Mucosa of gallbladder (tissue), 1 donor: ENCODE measurements at places on chromosomes 16 and 17.

DNA sequence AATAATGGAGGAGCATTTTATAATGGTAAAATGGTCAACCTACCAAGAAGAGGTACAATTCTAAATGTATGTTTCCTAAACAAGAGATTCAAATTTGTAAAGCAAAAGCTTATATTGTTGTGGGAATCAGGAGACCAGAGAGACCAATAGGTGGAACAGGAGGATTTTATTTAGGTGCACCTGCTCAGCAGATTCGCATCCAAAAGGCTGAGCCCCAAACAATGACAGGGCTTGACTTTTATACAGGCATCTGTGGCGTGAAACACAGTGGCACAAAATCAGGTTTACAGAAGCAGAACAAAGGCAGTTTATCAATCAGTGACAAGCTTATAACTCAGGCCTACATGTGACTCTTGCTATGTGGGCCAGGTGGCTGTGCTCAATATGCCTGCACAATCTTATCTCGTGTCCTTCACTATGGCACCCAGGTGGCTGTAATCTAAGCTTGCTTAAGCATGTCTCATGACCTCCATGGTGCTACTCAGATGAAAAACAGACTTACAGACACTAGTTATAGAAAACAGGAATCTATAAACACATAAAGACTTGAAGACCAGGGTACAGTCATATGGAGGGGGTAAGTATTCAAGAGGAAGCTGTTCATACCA, 780.2 kb upstream of the CA10 start:
- DNase-seq = no peak

DNA sequence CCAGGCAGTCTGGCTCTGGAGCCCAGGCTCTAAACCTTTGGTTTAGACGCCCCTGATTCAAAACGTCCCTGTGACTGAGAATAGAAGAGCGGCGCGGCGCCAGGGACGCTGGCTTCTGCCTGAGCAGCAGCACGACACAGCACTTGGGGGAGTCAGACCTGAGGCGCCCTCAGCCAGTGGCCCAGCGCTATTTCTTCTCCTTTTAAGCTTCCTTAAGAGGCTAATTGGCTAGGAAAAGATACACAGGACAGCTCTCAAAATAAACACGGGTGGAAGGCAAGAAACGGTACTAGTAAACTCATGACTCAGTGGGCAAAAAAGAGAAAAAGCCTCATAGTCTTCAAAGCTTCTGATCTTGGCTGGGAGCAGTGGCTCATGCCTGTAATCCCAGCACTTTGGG, 34.9 kb downstream of the GTF3C1 start:
- DNase-seq = no peak

DNA sequence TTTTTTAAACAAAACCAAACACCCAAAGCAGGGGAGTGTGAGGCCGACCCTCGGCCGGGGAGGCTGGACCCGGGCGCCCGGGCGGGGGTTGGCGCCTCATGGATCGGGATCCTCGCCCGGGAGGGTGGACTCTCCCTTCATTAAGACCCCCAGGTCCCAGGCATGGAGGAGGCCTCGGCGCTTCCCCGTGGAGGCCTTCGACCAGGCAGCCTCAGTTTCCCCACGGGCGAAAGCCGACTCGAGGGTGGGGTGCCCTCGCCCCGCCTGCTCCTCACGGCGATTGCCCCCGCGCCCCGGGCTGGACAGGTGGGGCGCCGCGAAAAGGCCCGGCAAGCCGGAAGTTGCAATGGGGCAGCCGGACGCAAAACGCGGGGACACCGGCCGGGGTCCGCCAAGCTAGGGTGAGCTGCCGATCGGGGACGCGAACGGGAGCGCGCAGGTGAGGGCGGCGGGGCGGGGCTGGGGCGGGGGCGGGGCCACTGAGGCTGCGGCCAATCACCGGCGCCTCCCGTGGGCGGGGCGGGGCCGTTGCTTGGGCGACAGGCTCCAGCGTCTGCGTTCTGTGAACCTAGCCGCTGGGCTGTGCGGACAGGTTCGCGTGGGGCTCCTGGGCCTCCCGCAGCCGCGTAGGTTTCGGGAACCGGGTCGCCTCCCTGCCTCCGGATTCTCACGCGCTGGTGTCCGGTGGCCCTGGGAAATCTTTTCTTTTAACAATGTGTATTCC, 6.0 kb upstream of the ZNF205 start:
- peak; percentile 89 for DNase-seq

GRCh38 chr16:83407928-83408327, 399.9 kb upstream of the HSBP1 start:
- DNase-seq = no peak

DNA sequence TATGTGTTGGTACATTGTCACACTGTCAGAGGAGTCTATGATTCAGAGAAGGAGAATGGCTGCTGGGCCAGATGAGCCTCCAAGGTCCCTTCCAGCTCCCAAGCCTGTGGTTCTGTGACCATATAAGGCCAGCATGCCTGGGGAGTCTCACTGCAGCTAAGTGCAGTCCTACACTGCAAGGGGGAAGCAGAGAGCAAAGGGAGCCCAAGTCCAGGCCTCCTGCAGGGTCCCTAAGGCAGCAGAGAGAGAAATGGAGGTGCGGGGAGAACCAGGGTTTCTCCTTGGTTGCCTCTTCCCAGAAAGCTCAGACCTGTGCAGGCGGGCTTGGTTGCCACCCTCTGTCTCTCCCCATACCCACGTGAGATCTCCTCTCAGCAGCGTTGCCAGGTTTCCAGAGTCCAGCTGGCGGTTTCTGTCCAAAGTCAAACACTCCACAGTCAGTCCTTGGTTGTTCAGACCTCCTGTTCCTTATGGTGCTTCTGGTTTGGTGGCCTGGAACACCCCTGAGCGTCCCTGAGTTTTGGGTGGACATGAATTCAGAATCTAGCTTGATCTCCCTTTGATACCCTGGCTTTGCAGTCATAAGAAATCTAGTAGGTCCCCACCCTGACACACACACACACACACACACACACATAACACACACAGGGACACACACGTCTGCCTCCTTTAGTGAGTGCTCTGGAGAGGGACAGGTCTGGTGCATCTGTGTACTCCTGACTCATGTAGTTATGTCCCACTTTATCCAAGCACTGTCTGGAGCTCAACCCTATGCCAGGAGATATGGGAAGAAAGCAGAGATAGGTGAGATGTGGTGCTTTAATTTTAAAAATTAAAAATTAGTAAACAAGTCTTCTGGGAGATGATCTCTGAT, 78.8 kb downstream of the GNAO1 start:
- peak; percentile 29 for DNase-seq

DNA sequence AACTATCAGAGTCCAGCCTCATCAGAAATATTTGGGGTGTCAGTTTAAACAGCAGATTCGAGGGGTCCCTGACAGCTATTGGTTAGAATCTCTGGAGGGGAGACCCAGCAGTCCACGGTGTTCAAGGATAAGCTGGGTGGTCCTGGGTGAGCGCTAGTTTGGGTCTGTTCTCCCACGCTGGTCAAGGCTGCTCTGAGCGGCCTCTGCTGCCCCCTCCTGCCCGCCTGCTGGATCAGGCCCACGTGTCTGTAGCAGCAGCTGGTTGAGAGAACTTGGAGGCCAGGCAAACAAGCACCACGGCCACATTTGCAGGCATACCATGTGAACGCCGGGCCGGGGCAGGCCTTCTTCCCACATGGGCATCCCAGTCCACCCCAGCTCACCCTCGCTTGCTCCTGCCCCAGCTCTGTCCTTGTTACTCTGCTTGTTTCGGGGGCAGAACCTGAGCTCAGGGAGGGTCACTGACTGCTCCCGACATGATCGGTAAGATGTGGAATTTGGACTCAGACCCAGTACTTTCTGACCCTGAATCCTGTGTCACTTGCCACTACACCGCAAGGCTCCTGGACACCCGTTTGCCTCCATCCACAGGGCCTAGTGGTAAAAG, 7.4 kb downstream of the FOXF1 start:
- DNase-seq = peak; percentile 68

DNA sequence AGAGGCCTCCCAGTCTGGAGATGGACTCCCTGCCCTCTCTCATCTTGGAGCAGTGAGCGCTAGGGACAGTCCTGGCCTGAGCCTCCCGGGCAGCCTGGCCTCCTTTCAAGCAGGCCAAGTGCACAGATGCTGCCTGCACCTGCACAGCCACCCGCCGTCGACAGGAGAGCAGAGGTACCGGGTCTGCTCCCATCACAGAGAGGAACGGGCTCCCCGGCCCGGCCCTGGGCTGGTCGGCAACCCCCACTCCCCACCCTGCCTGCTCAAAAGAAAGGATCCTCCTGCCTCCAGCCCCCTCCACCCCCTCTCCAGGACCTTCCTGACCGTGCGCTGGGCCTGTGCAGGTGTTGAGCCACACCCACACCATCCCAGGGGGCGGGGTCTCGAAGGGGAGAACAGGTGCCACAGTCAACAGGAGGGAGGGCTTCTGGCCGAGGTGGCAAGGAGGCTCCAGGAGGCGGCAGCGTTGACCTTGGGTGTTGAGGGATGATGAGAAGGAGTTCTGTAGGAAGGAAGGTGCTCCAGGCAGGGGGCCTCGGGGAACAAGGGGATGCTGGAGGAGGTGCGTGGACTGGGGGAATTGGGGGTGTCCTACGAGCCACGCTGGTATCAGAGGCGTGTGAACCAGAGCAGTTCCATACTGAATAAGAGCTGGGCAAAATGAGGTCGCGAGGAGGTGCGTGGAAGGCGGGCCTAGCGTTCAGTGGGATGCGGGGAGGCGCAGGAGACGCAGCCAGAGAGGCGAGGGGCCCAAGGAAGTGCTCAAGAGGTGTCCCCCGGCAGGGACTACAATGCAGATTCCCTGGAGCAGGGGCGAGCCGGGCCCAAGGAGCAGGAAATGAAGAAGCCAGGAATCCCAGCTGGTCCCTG, 967 bp upstream of the CDH15 start:
- no peak for DNase-seq

DNA sequence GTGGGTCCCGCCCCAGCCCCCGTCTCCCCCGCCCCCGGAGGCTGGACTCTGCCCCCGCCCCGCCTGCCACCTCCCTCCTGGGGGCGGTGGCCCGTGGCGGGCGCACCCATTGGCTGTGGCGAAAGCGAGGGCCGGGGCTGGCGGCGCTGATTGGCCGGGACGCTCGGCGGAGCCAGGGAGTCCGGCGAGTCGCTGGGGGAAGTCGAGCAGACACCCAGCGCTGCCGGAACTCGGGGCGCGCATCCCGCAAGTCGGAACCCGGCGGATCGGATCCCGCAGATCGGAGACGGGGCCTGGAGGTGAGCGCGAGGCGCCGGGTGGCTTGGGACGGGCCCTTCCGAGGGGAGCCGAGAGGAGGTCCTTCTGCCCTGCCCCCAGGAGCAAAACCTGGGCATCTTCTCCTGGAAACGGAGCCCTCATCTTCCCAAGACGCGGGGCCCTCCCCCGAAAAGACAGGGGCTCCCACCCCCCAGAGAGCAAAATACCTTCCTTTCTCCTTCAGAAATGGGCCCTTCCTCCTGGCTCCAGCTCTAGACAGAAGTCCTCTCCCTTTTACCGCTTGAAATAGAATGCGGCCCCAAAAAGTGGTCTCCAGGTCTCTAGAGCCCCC, at the start of gene ABAT:
Gene ABAT, plus strand, starts transcription at position 205 of the 610 bp plus-strand sequence. CDS start 61,123 bp downstream, outside the sequence.
- peak; percentile 93 for DNase-seq

DNA sequence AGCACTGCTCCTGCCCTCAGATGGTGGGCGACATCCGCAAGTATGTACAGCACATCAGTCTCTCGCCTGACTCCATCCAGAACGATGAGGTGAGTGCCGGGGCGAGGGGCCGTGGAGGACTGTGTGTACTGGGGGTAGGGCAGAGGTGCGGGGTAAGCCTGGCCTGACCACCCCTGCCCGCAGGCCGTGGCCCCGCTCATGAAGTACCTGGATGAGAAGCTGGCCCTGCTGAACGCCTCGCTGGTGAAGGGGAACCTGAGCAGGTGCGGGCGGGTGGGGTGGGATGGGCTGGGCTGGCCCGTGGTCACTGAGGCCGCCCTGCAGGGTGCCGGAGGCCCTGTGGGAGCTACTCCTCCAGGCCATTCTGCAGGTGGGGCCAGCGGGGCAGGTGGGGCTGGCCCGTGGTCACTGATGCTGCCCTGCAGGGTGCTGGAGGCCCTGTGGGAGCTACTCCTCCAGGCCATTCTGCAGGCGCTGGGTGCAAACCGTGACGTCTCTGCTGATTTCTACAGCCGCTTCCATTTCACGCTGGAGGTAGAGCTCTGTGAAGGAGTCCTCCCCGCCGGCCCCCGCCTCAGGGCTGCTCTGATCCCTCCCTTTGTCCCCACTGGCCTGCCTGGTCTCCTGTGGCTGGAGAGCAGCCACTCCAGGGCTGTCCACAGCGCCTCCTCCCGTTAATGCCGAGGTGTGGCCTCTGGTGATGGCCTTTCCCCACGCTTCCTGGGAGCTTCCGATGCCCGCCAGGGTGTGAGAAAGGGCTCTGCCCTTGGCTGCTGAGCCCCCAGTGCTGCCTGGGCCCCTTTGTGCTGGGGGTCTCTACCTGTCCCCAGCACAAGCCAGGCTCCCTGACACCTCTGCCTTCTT, 5.0 kb downstream of the TSR3 start:
- no peak for DNase-seq

- DNase-seq = no peak
Observed at GRCh38 chr17:40541873-40542557, 23.3 kb downstream of the CCR7 start.
